ENCODE measurements at places on chromosomes 13 and 19. TPM values are rescaled to one million over a fixed set of nuclear protein-coding genes. Genes with fewer than 3 reads are reported as not detected.

DNA sequence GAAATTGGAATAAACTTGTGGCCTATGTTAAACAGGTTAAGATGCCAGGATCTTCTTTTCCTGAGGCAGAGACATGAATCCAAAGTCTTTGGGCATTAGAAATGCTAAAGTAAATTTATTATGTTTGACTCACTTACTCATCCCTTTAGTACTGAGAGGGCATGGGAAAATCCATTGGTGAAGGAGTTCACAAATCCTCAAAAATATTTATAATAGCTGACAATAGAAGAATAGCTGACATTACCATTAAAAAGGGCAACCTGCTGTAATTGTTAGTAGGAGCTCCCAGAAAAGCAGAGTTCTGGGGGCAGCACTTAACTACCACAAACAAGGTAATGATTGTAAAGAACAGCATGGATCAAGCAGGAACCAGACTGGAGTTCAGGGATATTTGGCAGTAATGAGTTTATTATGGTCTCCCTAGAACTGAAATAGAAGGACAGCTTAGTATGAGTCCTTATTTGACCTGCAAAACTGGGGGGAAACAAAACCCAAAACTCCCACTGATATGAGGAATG lies 285.8 kb upstream of the KLHL1 start:
- H3K27me3 ChIP-seq = no peaks in the 10 kb centered on the region
- no peaks in the 10 kb centered on the region for H3K36me3 ChIP-seq
- no peak for DNase-seq
- H3K27ac ChIP-seq = no peak overlapping the region

The BST2 gene
- not detected for total RNA-seq

DNA sequence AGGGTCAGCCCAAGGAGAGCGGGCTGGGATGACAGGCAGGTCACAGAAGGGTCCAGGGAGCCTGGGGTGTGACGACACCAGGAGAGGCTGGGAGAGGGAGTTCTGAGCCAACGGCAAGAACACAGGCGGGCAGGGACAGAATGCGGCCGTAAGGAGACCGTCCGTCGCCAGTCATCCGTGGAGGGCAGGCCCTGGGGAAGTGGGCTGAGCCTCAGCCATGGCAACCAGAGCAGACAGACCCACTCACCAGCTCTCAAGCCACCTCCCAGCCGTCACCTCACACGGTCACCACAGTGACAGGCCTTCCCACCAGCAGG lies 3.7 kb upstream of the TMEM86B start:
- H3K27me3 ChIP-seq = peaks cover 2% of the 10 kb centered on the region
- no peak overlapping the region for H3K27ac ChIP-seq
- no peaks in the 10 kb centered on the region for H3K4me1 ChIP-seq
- DNase-seq = no peak
- no peak overlapping the region for H3K4me3 ChIP-seq

The PEX11G gene
- total RNA-seq = 1.2 TPM

The ADAT3 gene
- 2.2 TPM for total RNA-seq
